Adrenal gland (tissue), 19 donors: ENCODE measurements at places on chromosomes 2 and 18. TPM values are rescaled to one million over a fixed set of nuclear protein-coding genes. Genes with fewer than 3 reads are reported as not detected.
A peak's percentile ranks its signal among the peaks of the same experiment; 100 is the strongest.

- H3K4me3 ChIP-seq: no peak overlapping the region
- no peaks in the 10 kb centered on the region for H3K36me3 ChIP-seq
- H3K4me1 ChIP-seq: no peaks in the 10 kb centered on the region
- no peak for DNase-seq
Observed at GRCh38 chr2:212941361-212941760, 210.1 kb downstream of the IKZF2 start.

DNA sequence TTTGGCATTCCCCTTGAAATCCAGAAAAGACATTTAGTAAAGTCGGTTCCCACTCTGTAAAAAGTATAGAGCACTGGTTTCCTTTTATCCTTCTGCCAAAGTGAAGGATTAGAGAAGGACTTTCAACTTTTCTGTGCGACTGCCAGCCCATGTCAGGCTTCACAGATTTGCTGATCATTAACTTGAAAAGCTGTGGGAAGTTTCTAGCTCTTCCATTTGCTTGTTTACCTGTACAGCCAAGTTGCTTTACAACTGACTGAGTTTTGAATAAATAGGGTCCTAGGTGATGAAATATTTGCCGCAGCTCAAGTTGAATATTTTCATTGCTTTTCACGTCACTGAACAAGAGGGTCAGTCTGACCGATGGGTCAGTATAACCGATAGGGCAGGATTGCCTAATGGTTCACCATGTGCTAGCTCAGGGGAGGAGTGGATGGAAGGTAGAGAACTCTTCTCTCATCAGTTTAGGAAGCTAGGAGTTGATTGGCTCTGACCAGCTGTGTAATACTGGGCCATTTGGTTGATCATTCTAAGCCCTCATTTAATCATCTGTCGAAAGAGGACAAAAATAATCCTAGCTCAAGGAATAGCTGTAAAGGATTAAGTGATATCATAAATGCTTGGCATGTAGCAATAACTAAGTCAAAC is 30.4 kb downstream of the UPP2 start:
- no peaks in the 10 kb centered on the region for H3K27me3 ChIP-seq
- H3K36me3 ChIP-seq: no peaks in the 10 kb centered on the region
- H3K27ac ChIP-seq: no peak overlapping the region
- H3K4me3 ChIP-seq: no peak overlapping the region
- no peaks in the 10 kb centered on the region for H3K4me1 ChIP-seq

DNA sequence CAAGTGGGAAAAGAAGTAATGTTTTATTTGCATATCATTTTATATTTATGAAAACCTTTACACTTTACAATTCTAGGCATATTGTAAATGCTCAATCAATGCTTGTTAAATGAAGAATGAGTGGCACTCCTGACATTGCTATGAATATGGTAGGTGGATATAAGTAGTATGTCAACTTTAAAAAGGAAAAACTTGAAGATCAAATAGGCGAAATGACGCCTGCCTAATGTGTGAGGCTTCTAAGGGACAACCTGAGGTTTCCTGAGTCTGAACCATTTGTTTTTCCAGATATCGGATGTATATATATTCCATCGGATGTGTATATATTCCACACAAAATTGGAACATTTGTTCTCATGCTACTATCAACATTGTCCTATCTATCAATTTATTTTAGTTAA is 1.4 kb downstream of the STAT4 start:
- DNase-seq: no peak
- no peak overlapping the region for H3K4me3 ChIP-seq
- H3K4me1 ChIP-seq: no peaks in the 10 kb centered on the region

GRCh38 chr2:3536682-3537632 is 17.6 kb upstream of the ADI1 start:
- no peaks in the 10 kb centered on the region for H3K27me3 ChIP-seq
- H3K27ac ChIP-seq: peak overlapping the region; percentile 97
- H3K4me3 ChIP-seq: peak overlapping the region; percentile 14

DNA sequence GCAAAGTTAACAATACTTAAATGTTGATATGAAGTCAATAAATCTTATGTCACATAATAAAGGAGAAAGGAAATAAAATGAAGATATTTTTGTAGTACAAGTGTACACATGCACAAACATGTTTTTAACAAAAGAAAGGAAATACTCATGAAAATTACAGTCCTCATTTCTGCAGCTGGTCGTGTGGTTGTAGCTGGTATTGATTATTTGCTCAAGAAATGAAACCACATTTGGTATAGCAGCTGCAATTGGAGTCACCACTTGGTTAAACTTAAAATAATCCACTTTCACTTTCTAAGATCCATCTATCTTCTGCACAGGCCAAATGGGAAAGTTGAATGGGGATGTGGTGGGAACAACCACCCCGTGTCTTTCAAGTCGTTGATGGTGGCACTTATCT is 580.5 kb upstream of the NRXN1 start:
- no peak for DNase-seq
- H3K27ac ChIP-seq: no peak overlapping the region

DNA sequence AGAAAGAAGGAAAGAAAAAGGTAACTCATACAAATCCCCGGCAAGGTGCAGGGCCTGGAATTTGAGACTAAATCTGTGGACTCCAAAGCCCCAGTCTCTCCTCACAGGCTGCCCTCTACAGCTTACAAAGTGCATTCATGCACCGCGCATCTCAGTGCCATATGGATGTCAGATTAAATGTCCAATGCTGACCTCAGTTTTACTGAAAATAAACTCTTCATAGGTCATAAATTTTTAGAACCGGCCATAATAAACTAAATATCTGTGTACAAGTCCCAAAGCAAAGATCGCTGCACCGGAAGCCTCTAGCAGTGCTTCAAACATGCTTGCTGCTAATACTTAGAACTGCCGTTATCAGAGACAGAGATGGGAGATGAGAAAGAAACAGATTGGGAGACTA is 17.7 kb downstream of the ST6GAL2 start:
- no peak overlapping the region for H3K4me3 ChIP-seq
- H3K4me1 ChIP-seq: no peaks in the 10 kb centered on the region
- no peak for DNase-seq
- H3K36me3 ChIP-seq: no peaks in the 10 kb centered on the region
- no peaks in the 10 kb centered on the region for H3K27me3 ChIP-seq

GRCh38 chr2:8125741-8126711 is 555.8 kb upstream of the ID2 start:
- no peak overlapping the region for H3K4me3 ChIP-seq
- H3K36me3 ChIP-seq: no peaks in the 10 kb centered on the region
- no peaks in the 10 kb centered on the region for H3K4me1 ChIP-seq
- H3K27ac ChIP-seq: no peak overlapping the region
- DNase-seq: peak; percentile 76

- H3K27me3 ChIP-seq: no peaks in the 10 kb centered on the region
- no peaks in the 10 kb centered on the region for H3K36me3 ChIP-seq
- DNase-seq: no peak
- no peak overlapping the region for H3K4me3 ChIP-seq
Observed at GRCh38 chr2:48415836-48416515, 114.0 kb upstream of the STON1 start.

DNA sequence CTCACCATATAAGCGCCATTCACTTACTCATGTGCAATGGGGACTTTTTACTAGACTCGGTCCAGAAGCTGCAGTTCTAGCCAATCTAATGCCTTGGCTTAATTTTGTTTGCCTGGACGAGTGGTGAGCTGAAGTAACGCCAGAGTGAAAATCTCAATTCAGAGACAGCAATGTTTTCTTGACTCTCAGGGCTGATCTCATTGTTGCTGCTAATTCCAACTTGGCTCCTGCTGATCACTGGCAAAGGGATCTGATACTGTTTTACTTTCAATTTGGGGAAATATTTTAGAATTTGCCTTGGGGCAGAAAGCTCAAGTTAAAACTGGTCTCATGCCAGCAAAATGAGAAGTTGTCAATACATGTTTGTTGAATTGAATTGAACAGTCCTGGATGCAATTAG is 906.6 kb upstream of the CDH2 start:
- H3K4me3 ChIP-seq: no peak overlapping the region
- H3K27me3 ChIP-seq: no peaks in the 10 kb centered on the region
- H3K36me3 ChIP-seq: no peaks in the 10 kb centered on the region
- H3K4me1 ChIP-seq: no peaks in the 10 kb centered on the region
- DNase-seq: no peak
- H3K27ac ChIP-seq: no peak overlapping the region

GRCh38 chr2:238107525-238108422 is 7.6 kb downstream of the ESPNL start:
- no peak overlapping the region for H3K4me3 ChIP-seq
- H3K27ac ChIP-seq: no peak overlapping the region
- no peaks in the 10 kb centered on the region for H3K27me3 ChIP-seq
- peaks cover 7% of the 10 kb centered on the region for H3K4me1 ChIP-seq

The TUBA4B gene
- total RNA-seq: 0.14 TPM

The IL1F10 gene
- total RNA-seq: not detected

The RIOK3 gene
- 26.1 TPM for total RNA-seq

The TMEM169 gene
- 0.55 TPM for total RNA-seq

The PIEZO2 gene
- total RNA-seq: 3.0 TPM

The M1AP gene
- 1.2 TPM for total RNA-seq

The ZRANB3 gene
- total RNA-seq: 10.0 TPM

The MRPS9 gene
- 37.5 TPM for total RNA-seq

The TUBB8B gene
- not detected for total RNA-seq
